ENCODE measurements at places on chromosomes 7 and 10. TPM values are rescaled to one million over a fixed set of nuclear protein-coding genes. Genes with fewer than 3 reads are reported as not detected.

IGF2BP3 gene
- 1.7 TPM for total RNA-seq

ZNF33B gene
- total RNA-seq, result 14.8 TPM

HELLS gene
- 7.3 TPM for total RNA-seq

CFAP70 gene
- 7.9 TPM for total RNA-seq

NEUROD6 gene
- not detected for total RNA-seq

HOXA5 gene
- 5.5 TPM for total RNA-seq

PDZD7 gene
- 1.5 TPM for total RNA-seq

EVX1 gene
- not detected for total RNA-seq

RAPGEF5 gene
- total RNA-seq, result 49.5 TPM

LLCFC1 gene
- total RNA-seq, result not detected

VSTM4 gene
- total RNA-seq, result 13.4 TPM
